ENCODE measurements at places on chromosomes 6 and 20.

GRCh38 chr6:6057442-6058053 is 50.8 kb upstream of the NRN1 start:
- peak; percentile 86 for ATAC-seq

- no peak for ATAC-seq
These were observed 138.4 kb upstream of the STXBP5 start for GRCh38 chr6:147065786-147066185.

- ATAC-seq: no peak
These were observed 14.1 kb upstream of the CPNE5 start for GRCh38 chr6:36853325-36853724.

- no peak for ATAC-seq
These were observed 7.9 kb upstream of the GMNN start for GRCh38 chr6:24766680-24767462.

DNA sequence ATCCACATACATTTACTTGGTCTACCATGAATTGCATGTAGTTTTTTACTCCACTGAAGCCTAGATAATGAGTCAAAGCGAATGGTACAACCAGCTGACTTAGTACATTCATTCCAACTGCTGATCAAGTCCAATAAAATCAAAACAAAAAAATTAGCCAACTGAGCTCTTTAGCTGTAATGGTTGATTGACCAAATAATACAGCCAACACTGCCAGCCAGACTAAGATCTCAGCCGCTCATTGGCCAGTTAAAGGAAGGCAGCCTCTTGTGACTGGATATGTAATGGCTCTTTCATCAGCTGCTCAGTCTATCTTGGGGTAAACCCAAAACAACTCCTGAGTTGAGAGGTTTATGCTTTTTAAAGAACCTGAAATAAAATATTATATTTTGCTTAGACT is 204.3 kb upstream of the RSPO3 start:
- ATAC-seq: no peak

GRCh38 chr6:74733830-74734620 is 471.8 kb downstream of the COL12A1 start:
- no peak for ATAC-seq

DNA sequence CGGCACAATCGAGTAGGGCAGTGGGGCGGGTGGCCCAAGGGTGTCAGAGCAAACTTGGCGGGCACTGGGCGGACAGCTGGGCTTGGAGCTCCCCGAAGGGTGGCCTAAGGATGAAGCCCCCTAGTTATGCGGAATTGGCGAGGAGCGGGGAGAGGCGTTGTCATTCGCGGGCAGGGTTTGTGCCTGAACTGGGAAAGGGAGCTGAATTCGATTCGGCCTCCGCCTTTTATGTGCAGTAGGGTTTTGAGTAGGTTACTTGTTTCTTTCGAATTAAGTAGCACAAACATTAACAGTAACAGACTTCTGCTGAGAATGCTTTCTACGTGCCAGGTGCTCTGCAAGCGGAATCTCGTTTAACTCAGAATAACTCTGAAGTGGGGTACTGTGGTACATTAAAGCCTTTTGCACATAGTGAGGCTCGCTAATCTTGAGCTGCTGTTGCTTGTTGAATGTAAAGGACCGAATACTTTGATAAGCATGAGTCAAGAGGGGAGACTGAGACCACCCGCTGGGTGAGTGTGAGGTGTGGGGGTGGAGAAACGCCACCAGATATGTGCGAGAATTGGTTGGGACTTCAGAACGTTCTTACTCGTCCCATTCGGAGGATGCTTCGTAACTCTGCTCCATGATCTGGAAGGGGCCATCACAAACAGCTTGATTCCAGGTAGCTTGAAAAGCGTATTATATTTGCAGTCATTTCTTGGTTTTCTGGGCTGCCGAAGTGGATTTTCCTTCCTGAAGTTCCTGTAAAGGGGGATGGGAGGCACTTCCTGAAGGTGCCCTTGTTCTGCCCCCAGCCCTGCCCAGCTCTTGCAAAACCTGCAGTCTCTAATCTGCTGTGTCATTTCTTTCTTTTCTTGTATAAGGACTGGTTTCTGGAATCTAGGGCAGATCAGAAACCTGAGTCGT is 833 bp downstream of the RAB5IF start:
- no peak for ATAC-seq

DNA sequence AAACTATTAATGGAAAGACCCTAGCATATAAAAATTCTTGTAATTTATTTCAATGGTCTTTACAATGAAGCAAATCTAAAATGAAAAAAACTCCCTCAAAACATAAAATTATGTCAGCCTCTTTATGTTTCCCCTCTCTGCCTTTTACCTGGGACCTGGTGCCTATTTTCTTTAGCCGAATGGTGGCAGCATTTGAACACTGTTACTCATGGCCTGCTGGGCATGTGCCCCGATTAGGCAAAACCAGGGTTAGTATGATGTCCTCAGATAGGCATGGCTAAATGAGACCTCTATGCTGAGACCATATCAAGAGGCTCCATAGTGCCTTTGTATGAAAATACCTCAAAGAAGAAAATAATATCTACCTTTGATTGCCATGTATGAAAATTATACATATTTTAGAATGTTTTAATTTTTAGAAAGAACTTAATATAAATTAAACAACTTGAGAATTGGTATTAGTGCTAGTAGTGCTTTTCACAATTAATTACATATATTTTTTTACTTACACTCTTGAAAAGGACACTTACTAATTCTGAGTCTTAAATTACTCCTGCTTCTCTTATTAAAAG is 22.5 kb upstream of the C6orf58 start:
- ATAC-seq: peak; percentile 53

DNA sequence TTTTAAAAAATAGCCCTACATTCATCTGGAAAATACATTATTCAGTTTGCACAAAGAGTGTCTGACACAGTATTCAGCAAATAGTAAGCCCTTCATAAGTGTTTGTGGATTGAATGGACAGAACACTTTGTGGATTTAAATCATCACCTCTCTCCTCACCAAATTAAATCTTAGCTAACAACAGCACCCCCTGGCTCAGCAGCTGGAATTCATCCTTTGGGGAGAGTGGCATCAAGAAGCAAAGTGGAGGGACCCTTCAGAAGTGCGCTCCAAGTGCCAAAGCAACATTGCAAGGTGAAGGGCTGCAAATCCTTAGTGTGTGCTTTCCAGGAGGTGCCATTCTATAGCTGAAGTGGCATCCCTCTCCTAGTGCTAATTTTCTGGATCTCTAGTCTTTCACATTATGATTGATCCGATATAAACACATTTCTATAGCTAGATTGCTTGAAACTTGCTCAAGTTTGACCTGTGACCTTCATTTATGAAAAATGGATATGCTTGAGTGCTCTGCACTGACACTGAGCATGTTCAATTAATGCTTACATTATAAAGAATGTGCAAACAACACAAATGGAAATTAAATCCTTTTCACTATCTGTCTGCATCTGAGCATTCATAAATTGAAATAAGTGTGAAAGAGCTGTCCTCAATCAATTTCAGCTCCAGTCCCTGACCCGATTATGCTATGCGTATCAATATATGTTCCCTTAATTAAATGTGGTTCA is 891.7 kb downstream of the C6orf118 start:
- no peak for ATAC-seq

DNA sequence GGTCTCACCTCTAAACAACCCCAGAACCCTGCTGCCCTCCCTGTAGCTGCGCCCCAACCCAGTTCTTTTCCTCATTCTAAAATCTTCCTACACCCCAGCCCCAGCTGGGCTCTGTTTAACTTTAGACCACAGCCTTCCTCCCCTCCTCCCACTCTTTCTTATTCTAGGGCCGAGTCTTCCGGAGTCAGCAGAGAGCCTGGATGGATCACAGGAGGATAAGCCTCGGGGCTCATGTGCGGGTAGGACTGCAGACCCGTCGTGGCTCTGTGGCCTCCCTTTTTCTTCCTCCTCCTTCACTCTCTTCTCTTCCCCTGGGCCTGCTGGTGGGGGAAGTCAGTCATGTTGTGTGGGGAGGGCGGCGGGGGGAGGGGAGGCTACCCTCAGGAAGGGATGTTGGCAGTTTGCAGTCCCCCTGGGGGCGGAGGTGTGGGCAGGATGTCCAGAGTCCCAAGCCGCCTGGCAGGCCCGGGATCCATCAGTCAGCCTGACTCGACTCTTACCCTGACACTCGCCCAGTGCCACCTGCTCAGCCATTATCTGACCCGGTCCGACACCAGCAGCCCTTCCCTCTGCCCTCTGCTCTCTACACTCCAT is 8.1 kb downstream of the CAPN11 start:
- ATAC-seq: no peak

DNA sequence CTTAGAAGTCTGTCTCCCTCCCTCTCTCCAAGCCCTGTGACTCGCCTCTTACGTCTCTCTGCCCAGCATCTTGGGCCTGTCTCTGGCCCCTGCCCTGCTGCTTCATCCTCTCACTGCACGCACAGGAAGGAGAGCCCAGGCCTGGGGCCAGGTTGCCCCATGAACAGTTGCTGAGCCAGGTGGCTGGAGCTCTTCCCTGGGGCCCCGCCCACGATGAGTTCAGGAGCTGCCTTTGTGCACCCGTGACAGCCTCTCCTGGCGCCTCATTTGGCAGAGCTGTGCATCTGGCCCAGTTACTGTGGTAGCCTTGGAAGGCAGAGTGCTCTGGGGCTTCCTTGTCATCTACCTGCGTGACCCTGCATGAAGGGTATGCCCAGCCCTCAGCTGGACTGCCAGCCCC is 44.5 kb downstream of the SLC52A3 start:
- ATAC-seq: no peak

DNA sequence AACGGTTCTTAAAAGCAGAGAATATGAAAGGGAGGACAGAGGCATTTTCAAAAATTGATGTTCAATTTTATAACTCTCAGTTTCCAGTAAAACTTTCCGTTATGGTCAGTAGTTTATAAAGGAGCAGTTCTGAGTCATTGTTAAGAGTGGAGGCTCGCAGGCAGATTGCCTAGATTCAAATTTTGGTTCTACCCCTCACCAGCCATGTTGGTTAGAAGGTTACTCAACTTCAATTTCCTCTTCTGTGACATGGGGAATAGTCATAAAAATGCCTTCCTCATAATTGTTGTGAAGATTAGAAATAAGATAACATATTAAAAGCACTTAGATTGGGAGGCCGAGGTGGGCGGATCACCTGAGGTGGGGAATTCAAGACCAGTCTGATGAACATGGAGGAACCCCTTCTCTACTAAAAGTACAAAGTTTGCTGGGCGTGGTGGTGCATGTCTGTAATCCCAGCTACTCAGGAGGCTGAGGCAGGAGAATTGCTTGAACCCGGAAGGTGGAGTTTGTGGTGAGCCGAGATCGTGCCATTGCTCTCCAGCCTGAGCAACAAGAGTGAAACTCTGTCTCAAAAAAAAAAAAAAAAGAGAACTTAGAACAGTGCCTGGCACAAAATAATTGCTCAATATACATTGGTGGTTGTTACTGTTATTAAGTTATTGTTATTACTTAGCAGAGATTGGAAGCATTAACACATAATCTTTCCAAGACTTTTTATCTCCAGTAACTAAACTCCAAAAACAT is 348.9 kb downstream of the NRN1 start:
- no peak for ATAC-seq

GRCh38 chr6:8674126-8674525 is 238.8 kb upstream of the SLC35B3 start:
- ATAC-seq: no peak

- ATAC-seq: no peak
These were observed 58.2 kb downstream of the CSE1L start for GRCh38 chr20:49104365-49104648.

DNA sequence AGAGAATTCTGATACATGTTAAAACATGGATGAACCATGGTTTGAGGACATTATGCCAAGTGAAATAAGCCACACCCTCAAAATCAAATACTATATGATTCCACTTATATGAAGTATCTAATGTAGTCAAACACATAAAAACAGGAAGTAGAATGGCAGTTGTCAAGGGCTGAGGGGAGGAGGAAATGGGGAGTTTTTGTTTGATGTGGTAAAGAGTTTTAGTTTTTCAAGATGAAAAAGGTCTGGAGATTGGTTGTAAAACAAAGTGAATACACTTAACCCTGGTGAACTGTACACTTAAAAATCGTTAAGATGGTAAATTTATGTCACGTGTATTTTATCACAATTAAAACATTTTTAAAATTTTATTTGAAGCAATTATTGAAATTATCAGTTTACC is 127.4 kb upstream of the GRIK2 start:
- no peak for ATAC-seq

GRCh38 chr20:58970146-58970545 is 10.9 kb upstream of the NELFCD start:
- no peak for ATAC-seq

DNA sequence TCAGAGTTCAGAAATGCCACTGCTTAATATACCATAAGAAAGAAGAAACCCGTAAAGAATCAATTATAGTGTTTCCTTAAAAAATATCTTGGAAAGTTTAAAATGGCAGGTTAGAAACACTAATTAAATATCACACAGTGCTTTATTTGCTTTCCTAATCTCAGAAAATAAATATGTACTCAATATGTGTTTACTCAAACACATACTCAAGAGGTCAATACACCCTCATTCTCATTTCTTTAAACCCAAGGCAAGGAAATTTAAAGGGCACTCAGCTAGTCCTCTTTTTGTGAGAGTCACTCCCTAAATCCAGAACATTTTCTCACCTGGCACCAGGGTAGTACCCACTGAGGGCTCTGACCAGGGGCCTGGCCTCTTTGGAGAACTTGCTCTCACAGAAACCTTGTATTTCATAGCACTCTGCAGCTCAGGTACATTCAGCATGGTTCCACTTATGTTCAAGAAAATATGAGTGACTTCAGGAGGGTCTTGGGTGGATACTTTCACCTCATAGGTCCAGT is 38.2 kb downstream of the ROS1 start:
- no peak for ATAC-seq

GRCh38 chr6:87721311-87721710 is 19.3 kb upstream of the AKIRIN2 start:
- ATAC-seq: no peak

DNA sequence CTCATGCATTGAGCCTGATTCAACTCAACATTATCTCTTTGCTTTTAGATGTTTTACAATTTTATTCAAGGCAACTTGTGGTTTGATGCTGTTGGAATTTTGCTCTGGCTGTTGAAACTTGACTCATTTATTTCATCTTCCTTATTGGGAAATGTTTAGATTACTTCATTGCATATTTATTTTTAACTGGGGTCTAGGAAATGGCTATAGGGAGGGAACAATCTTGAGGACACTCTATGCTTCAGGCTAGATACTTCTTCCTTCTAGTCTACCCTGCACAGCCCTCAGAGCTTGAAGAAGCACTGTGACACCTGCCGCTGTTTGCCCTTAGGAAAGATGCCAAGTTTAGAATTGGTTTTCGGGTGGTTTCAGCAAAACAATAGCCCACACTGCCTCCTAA is 183.4 kb downstream of the ADGRG6 start:
- ATAC-seq: no peak

GRCh38 chr6:129309154-129309553 is 400.8 kb downstream of the ARHGAP18 start:
- ATAC-seq: no peak

Measured in motor neuron (in vitro differentiated cells).